NCI-H226 (cell line): ENCODE measurements at places on chromosomes 4 and X.
A peak's percentile ranks its signal among the peaks of the same experiment; 100 is the strongest.

GRCh38 chr4:82905205-82905604 lies 4.7 kb downstream of the THAP9 start:
- DNase-seq: no peak

DNA sequence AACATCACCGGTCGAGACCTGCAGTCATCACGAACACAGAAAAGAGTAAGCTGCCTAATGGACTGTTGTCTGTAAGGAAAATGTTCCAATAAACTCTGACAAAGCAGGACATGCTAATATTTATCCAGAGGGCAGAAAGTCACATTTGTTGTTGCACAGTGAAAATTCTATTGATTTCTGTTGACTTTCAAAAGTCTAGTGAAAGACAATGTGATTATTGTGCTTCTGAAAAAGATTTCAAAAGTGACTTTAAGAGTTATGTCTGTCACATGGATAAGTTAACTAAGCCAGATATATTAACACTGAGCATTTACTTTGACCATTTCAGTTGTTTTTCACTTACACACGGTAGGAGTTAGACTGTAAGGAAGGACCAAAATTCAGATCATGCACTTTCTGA lies 9.3 kb upstream of the RFC1 start:
- DNase-seq: no peak

DNA sequence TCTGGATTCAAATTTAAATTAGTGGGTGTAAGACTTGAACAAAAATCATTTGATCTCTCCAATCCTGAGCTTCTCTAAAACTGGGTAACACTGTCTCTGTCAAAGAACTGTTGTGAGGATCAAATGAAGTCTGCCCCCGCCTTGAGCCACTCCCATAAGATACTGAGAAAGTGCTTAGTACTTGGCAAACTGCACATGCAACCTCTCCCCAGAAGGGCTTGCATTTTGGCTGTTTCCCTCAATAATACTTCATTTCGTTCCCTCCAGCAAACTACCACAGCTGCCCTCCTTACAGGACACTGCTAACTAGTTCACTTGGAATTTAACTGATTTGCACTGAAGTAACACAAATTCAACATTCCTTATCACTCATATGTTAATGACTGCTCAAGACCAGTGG lies 79.8 kb downstream of the APBB2 start:
- no peak for DNase-seq

DNA sequence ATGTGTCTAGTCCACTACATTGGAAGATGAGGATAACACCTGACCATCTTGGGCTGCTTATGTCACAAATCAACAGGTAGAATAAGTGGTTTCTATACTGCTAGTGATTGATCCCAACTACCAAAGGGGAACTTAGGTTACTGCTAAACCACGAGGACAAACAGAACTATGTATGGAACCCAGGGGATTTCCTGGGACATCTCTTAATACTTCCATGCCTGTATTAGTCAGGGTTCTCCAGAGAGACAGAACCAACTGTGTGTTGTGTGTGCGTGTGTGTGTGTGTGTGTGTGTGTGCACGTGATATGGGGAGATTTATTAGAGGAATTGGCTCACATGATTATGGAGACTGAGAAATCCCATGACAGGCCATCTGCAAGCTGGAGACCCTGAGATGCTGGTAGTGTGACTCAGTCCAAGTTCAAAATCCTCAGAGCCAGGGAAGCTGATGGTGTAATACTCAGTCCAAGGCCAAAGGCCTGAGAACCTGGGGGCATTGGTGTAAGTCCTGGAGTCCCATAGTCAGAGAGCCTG lies 16.2 kb upstream of the AFF1 start:
- DNase-seq: peak; percentile 61

GRCh38 chr4:149987330-149988086 lies 90.7 kb upstream of the DCLK2 start:
- DNase-seq: no peak

DNA sequence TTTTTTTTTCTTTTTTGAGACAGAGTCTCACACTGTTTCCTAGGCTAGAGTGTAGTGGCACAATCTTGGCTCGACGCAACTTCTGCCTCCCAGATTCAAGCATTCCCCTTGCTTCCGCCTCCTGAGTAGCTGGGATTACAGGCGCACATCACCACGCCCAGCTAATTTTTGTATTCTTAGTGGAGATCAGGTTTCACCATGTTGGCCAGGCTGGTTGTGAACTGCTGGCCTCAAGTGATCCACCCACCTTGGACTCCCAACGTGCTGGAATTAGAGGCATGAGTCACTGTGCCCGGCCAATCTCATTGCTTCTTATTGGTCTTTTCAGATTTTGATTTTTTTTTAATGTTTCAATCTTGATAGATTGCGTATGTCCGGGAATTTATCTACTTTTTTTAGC lies 124.4 kb downstream of the NBDY start:
- peak; percentile 1 for DNase-seq

DNA sequence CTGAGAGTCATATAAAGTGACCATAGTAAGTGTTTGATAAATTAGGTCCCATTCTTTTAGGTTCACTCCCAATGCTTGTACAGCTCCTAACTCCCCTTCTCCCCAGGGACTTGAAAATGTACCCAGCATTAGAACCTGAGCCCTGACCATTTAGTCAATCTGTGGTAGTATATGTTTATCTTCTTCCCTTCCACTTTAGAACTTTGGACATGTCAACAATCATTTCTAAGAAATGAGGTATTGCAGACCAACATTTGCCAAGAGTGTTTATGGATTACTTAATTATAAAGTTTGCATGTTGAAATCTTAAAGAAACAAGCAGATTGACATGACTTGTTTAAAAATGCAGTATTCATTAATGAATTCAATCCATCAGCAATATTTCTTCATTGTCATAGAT lies 26.0 kb downstream of the AFM start:
- no peak for DNase-seq

DNA sequence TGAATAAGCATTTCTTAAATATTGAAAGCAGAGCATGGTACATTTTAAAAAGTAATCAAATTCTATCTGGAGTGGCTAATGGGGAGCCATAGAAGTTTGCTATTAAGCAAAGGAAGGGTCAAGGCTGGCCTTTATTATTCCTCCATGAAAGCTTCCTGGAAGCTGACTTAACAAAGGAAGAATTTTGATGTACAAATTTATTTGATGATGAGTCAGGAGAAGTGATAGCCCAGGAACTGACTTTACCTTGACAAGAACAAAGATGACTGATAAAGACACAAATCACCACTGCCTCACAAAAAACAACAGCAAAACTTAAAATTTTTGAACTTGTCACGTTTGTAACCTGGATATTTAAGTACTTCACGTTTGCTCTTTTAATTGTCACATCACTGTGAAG lies 872.1 kb downstream of the PCDH7 start:
- DNase-seq: peak; percentile 45

GRCh38 chr4:12439633-12440305 lies 1011.1 kb upstream of the HS3ST1 start:
- DNase-seq: no peak

- no peak for DNase-seq
These were observed 1514.8 kb downstream of the RPA4 start for GRCh38 chrX:98398542-98398941.

- no peak for DNase-seq
These were observed 1434.3 kb upstream of the TENM3 start for GRCh38 chr4:180808862-180809261.

DNA sequence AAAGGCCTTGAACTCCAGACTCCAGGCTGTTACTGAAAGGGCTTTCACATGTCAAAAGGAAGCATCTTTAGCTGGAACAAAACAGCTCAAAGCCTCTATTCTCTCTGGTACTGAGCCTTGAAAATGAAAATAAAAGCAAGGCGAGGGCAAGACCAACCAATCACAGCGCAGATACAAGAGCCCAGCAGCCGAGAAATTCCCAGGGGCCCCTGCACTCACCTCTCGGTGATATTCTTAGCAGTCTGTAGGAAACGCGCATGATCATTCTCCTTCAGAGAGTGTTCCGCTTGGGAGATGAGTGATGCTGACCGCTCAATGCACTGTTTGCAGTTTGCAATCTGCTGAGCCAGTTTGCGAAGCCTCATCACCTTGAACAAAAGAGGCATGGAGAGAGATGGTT lies 138.1 kb downstream of the MID1 start:
- DNase-seq: no peak

DNA sequence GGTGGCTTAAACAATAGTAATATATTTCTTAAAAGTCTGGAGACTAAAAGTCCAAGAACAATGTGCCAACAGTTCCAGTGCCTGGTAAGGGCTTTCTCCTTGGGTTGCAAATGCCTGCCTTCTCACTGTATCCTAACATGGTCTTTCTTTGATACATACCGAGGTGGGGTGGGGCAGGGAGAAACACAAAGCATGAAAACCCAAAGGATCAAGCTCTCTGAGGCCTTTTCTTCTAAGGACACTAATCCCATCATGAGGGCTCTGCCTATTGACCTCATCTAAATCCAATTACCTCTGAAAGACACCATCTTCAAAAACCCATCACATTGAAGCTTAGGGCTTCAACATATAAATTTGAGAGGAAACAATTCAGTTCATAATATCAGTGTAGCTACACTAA lies 311.3 kb downstream of the GRID2 start:
- DNase-seq: no peak

DNA sequence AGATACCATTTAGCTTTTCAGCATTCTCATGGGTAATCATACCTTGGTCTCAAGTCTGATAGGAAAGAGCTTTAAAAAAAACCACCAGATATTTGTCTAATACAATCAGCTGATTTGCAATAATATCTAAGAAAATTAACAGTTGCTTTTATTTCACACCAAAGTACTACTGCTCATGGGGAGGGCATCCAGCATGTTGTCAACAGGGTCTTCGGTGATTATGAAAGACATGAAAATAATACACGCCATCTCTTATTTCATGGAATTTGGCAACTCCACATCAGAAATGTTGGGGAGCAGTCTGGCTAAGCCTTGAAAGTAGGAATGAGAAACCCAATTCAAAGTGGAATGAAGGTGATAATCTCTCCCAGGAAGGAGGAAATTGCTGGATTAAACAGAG lies 3.0 kb downstream of the ASB5 start:
- no peak for DNase-seq

DNA sequence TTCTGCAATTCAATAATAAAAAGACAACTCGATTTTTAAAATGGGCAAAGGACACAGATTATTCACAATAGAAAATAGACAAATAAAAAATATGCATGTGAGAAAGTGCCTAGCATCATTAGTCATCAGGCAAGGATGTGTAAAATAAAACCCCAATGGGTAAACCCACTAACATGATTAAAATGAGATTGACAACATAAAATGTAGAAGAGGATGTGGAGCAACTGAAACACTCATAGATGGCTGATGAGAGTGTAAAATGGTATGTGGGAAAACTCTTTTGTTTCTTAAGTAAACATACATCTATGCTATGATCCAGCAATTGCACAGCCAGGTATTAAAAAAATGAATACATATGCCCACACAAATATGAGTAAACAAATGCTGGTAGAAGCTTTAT lies 177.6 kb downstream of the IQCM start:
- peak; percentile 82 for DNase-seq

- no peak for DNase-seq
These were observed 179.1 kb downstream of the CBR4 start for GRCh38 chr4:168830777-168831512.

DNA sequence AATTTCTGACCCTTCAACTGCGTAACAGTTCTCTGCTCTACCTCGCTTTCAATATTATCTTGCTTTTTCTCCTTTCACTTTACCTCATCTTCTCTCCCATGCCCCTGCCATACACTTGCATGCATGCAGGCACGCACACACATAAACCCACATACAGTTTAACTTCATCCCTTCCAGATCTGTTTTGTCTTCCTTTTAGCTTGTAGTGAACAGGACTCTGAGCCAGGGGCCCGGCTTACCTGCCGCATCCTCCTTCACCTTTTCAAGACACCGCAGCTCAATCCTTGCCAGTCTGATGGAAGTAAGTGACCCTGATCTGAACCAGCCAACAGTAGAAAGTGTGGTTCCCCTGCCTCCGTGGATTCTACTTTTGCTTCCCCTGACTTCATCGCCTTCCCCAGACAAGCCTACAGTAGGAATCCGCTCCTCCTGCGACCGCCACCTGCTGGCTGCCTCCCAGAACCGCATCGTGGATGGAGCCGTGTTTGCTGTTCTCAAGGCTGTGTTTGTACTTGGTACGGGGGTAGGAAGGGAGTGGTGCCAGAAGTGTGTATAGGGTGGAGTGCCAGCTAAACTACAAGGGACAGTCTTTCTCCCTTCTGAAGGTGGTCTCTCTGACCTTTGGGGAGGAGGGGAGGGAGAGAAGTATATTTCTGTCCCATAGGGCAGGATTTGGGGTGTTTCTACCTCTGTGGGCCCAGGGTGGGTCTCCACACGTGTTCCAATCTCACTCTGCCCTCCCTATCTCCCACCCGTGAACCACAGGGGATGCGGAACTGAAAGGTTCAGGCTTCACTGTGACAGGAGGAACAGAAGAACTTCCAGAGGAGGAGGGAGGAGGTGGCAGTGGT lies 10.7 kb downstream of the MED12 start:
- DNase-seq: no peak

GRCh38 chr4:17781300-17782287 lies at the start of gene FAM184B:
TSS of gene FAM184B (minus strand) at chr4:17781621. CDS start at chr4:17781299, 322 bp downstream.
- no peak for DNase-seq

GRCh38 chr4:151715881-151716280 lies 44.9 kb downstream of the GATB start:
- no peak for DNase-seq

- no peak for DNase-seq
These were observed 39.4 kb upstream of the RHOH start for GRCh38 chr4:40157436-40157835.

DNA sequence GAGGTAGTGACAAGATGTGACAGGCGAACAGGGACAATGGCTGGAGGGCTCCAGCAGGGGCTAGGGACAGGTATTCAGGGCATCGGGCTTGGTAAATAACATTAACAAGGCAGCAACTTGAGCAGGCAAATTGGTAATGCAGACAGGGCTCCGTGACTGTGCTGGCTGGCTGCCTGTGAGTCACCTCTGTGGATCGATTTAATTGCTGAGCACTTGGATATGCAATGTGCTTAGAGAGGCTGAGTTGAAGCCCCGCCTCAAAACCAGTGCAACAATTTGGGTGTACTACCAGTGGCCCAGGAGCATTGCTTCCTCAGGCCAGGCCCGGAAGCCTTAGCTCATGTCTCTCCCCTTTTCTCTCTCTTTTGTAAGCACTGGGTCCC lies 19.5 kb downstream of the CNGA2 start:
- DNase-seq: no peak

- DNase-seq: no peak
These were observed 5.2 kb downstream of the TSPYL2 start for GRCh38 chrX:53087388-53087831.
